ENCODE measurements at places on chromosomes 4 and X. TPM values are rescaled to one million over a fixed set of nuclear protein-coding genes. Genes with fewer than 3 reads are reported as not detected.

CT45A9 gene
- not detected for total RNA-seq

KCND1 gene
- total RNA-seq, result 0.30 TPM

FRMD7 gene
- 0.14 TPM for total RNA-seq

PAGE3 gene
- not detected for total RNA-seq

MTNR1A gene
- total RNA-seq, result not detected

DDIT4L gene
- 0.60 TPM for total RNA-seq

TACR3 gene
- total RNA-seq, result not detected

LPAR4 gene
- 0.36 TPM for total RNA-seq

THAP6 gene
- 22.8 TPM for total RNA-seq

SCD5 gene
- total RNA-seq, result 4.5 TPM

CNKSR2 gene
- total RNA-seq, result 0.47 TPM

XAGE2 gene
- total RNA-seq, result not detected

DAPP1 gene
- total RNA-seq, result 0.74 TPM

GALNTL6 gene
- not detected for total RNA-seq

FOXR2 gene
- not detected for total RNA-seq

UGT8 gene
- total RNA-seq, result not detected

SSX2B gene
- total RNA-seq, result not detected

RBMX gene
- total RNA-seq, result 77.2 TPM

TKTL1 gene
- 11.7 TPM for total RNA-seq

ANAPC10 gene
- total RNA-seq, result 15.4 TPM

GLRA3 gene
- not detected for total RNA-seq

SRPX2 gene
- total RNA-seq, result 7.5 TPM

MCF2 gene
- total RNA-seq, result 0.52 TPM

MMRN1 gene
- 2.4 TPM for total RNA-seq

IQSEC2 gene
- total RNA-seq, result 17.1 TPM

PTCHD1 gene
- 0.22 TPM for total RNA-seq

TLR2 gene
- 2.8 TPM for total RNA-seq

BMP3 gene
- not detected for total RNA-seq

TREX2 gene
- total RNA-seq, result not detected

ERVMER34-1 gene
- 3.9 TPM for total RNA-seq

BMX gene
- 3.3 TPM for total RNA-seq

TCEAL2 gene
- total RNA-seq, result 0.47 TPM

ARMCX2 gene
- 34.5 TPM for total RNA-seq

CLDN2 gene
- not detected for total RNA-seq

COX7B2 gene
- total RNA-seq, result not detected

STOX2 gene
- 12.2 TPM for total RNA-seq

C4orf51 gene
- total RNA-seq, result not detected

TMEM154 gene
- total RNA-seq, result 1.4 TPM

IRS4 gene
- total RNA-seq, result not detected

RENBP gene
- total RNA-seq, result 7.5 TPM

ZNF182 gene
- 3.2 TPM for total RNA-seq

DMRTC1 gene
- total RNA-seq, result not detected

TLR1 gene
- total RNA-seq, result 3.5 TPM

NDP gene
- not detected for total RNA-seq

FGF2 gene
- total RNA-seq, result 4.1 TPM

SPIN2A gene
- total RNA-seq, result 0.22 TPM

ASB12 gene
- 4.3 TPM for total RNA-seq

IBSP gene
- not detected for total RNA-seq

ART3 gene
- 105 TPM for total RNA-seq

GRID2 gene
- total RNA-seq, result not detected

CENPVL1 gene
- total RNA-seq, result not detected

IGFBP7 gene
- 698 TPM for total RNA-seq

PRR32 gene
- total RNA-seq, result not detected

EGF gene
- 13.0 TPM for total RNA-seq

FGF13 gene
- total RNA-seq, result 1.7 TPM
